ENCODE measurements at places on chromosomes 6 and 20.

GRCh38 chr6:160112628-160113299 lies 8.9 kb upstream of the SLC22A1 start:
- DNase-seq: no peak

DNA sequence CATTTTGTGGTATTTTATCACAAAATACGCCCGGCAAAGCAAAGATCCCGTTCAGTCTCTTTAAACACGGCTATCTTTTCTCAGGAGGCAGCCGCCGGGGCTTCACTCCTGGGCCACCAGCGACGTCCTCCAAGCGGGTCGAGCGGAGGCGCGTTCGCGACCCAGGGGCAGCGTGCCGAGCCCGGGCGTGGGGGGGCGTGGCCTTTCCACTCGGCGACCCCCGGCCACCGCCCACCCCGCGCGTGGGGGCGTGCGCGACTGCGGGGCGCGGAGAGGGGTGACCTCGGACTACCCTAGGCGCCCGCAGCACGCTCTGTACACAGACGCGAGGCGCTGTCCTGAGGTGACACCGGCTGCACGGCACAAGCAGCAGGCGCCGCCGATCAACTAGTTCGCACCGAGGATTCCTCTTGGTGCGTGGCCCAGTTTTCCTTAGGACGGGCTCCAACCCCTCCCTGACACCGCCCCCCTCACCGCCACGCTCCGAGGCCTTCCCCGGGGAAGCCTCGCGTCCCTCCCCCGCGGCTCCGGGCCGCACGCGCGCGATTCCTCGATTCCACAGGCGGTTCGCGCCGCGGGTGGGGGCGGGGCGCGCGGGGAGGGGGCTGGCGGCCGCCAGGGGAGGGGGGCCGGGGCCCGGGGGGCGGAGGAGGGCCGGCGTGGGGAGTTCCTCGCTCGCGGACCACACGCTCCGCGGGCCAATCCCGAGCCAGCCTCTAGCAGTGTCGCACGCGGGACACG lies 1.1 kb upstream of the JARID2 start:
- DNase-seq: peak; percentile 76

DNA sequence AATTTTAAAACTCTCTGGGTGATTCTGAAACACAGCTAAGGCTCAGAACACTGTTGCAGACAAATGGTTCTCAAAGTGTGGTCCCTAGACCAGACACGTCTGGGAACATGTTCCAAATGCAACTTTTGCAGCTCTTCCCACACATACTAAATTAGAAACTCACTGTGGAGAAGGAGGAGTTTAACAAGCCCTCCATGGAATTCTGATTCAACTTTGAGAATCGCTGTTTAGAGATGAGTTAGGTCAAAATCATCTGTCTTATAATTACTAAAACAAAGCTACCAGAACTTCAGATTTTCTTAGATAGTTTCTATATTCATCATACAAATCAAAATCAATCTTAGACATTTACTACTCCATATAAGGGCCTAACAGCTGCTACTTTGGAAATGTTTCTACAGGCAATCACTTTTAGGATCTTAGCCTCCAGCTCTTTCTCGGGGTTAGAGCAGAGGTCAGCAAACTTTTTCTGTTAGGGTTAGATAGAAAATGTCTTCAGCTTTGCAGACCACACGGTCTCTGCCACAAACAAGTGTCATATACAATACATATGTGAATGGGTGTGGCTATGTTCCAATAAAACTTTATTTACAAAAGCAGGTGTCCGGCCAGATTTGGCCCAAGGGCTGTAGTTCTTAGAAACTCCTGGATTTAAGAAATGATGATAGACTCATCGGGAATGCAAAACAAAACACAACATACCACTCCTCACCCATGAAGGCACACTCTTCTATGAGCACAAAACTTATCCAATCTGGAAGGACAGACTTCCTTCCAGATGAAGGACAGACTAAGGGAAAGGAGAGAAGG lies 50.0 kb upstream of the ARHGAP18 start:
- DNase-seq: no peak

DNA sequence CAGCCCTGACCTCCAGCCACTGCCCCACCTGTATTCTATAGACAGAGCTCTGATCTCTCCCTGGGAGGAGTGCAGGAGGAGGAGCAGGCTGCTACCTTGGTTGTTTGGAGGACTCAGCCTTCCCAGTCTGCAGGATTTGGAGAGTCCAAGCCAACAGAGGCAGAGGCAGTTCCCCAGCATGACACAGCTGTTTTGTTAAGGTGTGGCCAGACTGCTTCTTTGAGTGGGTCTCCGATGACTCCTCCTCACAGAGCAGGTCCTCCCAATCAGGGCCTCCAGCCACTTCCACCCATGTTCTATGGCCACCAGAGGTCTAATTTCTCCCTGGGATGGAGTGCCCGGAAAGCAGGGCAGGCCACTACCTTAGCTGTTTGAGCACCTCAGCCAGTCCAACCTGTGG lies 203.5 kb downstream of the HACE1 start:
- DNase-seq: no peak

- DNase-seq: no peak
These were observed 26.4 kb downstream of the HLA-F start for GRCh38 chr6:29749668-29750067.

DNA sequence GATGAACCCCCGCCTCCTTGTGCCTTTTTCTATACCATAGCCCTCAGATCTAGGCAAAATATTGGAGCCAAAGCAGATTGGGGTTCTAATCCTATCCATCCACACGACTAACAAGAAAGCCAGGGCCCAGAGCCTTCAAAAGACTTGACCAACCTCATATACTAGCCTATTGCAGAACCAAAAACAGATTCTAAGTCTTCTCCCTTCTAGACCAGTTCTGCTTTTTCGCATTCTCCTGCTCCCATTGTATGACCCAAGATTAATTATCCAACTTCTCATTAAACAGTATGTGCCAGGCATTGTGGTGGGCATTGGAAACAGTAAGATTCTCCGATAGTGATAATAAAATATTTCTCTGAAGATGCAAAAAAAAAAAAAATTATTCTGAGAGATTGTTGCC lies 113.7 kb upstream of the JARID2 start:
- no peak for DNase-seq
